ENCODE measurements at places on chromosomes 16 and 17.

- no peak for DNase-seq
These were observed 1502.9 kb downstream of the CDH11 start for GRCh38 chr16:63618896-63619485.

- no peak for DNase-seq
These were observed 7.8 kb downstream of the TEX14 start for GRCh38 chr17:58684003-58684402.

DNA sequence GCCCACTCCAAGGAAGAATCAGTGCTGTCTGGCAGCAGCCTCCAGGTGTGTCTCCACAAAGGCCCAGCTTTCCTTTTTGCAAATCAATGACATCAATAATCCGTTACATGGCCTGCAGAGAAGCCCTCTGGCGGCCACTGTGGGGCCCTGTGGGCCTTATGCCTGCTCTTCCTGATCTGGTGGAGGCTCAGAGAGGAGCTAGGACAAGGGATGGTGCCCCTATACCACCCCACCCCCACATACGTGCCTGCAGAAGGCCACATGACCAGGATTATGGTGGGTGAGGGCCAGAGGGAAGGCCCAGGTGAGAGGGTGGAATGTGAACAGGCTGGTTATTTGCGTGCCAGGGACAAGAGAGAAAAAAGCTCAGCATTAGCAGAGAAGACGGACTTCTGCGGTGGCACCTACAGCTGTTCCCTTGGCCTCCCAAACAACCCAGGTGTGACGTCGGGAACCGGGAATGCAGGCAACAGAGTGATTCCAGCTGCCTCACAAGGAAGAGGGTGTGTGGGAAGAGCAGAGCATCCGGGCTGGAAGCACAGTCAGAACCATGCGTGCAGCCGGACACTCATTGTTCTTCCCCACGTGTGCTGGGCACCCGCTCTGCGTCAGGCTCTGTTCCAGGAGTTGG, 22.5 kb downstream of the EIF4A3 start:
- DNase-seq, result no peak

DNA sequence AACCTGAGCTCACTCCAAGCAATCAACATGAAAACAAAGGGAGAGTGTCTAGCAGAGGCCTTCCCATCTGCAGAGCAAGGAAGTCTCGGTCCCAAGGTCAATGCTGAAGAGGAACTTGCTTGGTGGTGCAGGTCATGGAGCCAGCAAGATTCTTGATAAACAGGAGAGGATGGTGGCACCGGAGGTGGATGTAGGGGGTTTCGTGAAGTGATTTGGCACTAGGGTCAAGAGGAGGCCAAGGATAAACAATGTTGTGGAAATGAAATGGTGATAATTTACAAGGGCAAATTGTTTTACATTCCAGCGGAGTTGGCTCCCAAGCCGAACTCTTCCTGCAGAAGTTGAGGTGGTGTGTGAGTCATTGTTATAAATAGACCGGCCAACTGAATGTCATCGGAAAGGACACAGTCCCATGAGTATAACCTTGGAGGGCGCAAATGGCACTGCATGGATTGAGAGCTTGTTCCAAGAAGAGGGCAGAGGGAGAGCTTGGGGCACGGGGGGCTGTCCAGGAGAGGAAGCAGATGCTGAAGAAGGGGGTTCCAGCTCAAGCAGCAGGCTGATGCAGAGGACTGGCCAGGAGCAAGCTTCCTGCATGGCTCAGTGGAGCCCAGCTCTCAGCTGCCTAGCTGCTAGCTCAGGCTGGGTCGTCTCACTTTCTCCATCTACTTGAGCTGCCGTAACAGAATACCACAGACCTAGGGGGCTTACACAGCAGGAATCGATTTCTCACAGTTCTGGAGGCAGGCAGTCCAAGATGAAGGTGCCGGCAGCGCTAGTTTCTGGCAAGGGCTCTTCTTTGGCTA, 136.6 kb downstream of the COPRS start:
- DNase-seq, result no peak

GRCh38 chr17:76737082-76737675, at the start of gene SRSF2:
TSS of gene SRSF2 (minus strand) at chr17:76737331. CDS start at chr17:76737160, 171 bp downstream.
- DNase-seq, result peak; percentile 84

- no peak for DNase-seq
These were observed 245.8 kb upstream of the CDH5 start for GRCh38 chr16:66120656-66121055.

DNA sequence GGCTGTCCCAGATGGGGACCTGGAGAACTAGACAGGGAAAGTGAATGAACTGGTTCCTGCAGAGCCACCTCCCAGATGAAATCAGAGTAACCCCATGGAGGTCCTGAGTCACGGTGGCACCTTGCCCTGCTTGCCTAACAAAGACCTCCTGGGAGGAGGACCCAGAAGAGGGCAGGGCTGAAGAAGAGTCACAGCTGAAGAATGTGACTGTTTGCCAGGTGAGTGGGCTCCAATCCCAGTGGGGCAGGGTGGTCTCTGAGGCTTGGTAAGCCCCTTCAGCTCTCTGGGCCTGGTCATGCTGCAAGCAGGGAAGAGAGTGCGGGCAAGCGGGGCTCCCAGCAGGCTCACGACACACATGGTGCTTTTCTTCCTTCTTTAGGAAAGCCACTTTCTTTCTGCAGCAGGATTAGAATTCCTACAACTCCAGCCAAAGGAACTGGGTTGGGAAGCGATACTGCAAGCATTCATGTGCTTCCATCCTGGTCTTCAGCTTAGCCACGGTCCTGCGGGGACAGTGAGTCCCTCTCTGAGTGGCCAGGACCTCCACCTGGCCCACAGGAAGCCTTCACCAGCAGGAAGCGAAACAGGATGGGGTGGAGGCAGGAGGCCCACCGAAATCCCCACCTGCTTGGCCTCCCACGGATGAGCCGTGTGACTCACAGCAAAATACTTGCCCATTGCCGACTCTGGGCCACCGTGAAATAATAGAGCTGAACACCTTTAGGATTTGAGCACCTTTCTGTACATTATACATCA, 4.3 kb downstream of the C16orf74 start:
- no peak for DNase-seq

GRCh38 chr16:79767421-79768275, 167.1 kb upstream of the MAF start:
- no peak for DNase-seq

- DNase-seq, result no peak
These were observed 6.9 kb upstream of the EIF1 start for GRCh38 chr17:41681776-41682175.

- no peak for DNase-seq
These were observed 7.3 kb upstream of the CMTM3 start for GRCh38 chr16:66596986-66597848.

DNA sequence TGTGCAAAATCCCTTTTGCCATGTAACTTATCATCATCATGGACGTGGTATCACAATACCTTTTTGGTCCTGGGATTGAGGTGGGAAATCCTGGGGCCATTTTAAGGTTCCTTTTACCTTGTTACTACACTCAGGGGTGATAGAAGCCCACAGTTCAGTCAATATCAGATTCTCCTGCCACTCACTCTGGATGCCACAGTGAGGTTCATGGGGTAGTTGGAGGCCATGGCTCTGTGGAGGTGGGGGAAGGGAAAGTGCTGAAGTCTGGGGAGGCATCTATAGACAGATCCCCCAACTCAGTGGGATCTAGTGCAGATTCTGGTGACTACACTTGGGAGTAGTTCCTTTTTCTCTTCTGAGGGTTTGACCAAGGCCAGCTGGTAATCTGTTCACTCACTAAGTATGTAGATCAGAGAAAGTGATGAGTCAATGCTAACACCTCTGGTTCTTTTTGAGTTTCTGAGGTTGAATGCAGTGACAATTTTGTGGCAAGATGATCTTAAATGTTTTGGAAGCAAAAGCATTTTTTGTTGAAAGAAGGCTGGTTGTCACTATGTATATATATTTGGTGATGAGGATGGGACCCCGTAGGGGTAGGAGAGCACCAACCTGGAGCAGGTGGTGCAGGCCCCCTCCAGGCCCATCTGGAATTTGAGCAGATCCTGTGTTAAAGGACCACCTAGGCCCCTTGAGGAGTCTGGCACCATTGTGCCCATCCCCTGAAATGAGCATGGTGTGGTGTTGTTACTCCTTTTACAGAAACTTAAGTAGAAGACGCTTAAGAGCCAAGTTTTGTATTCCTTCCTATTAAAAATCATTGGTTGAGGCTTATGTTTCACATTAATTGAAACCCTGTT, 18.8 kb upstream of the IRF8 start:
- no peak for DNase-seq

- no peak for DNase-seq
These were observed 197.1 kb upstream of the PSMD7 start for GRCh38 chr16:74099530-74099929.

DNA sequence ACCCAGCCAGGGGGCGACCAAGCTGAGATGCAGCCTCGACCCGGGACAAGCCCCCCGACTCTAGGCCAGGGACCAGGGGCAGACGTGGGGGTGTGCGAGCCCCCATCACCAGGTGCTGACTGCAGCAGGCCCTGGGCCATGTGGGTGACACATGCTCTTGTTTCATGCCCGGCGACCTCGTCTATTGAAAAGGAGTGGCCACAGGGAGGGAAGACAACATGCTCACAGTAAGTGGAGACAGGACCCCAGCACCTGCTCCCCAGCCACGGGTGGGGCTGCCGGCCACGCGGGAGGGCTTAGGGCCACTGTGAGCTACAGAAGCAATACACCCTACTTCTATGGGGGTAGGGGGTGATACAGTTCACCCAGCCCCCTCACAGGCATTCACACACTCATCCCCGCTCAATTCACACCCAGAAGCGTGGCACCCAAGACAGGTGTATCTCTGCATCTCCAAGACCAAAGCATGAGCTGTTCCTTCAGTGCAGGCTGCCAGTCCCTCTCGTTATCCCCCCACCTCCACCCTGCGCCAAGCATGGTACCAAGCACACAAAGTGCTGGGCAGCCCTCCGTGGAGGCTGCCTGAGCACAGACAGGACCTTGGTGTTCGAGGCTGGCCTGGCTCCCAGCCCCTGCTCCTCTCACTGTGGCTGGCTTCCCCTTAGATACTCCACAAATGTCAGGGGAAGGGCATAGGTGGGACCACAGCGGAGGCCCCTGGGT, 13.6 kb downstream of the VASN start:
- DNase-seq, result no peak

GRCh38 chr17:6241996-6242395, 171.8 kb downstream of the WSCD1 start:
- DNase-seq, result no peak

DNA sequence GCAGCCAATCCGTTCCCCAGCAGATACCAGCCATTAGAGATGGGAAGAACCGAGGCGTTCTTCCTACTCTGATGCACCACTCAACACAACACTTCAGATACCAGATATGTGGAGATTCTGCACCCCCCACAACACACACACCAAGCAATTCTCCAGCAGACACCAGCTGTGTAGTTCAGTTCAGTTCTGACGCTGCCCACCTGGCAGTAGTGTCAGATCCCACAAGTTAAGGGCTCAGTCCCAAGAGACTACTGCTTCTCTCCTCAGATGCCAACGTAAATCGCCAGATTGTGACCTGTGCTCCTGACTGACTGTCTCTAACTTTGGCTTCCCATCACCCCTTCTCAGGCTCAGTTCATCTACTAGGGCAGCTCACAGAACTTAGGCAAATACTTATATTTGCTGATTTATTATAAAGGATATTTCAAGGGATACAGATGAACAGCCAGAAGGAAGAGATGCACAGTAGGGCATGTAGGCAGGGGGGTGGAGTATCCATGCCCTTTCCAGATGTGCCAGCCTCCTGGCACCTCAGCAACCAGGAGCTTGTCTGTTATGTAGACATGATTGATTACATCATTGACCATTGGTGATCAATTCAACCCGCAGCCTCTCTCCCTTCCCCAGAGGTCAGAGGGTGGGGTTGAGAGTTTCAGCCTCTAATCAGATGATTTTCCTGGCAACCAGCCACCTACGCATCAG, 110.6 kb downstream of the PRKCA start:
- DNase-seq, result no peak

GRCh38 chr17:229709-230394, 48.4 kb upstream of the DOC2B start:
- DNase-seq, result no peak

- DNase-seq, result no peak
These were observed 21.2 kb upstream of the HAPSTR1 start for GRCh38 chr16:9070254-9070653.

GRCh38 chr17:35252651-35253050, 9.8 kb downstream of the SLFN5 start:
- no peak for DNase-seq

GRCh38 chr17:43940630-43941029, 1.6 kb downstream of the PPY start:
- no peak for DNase-seq

DNA sequence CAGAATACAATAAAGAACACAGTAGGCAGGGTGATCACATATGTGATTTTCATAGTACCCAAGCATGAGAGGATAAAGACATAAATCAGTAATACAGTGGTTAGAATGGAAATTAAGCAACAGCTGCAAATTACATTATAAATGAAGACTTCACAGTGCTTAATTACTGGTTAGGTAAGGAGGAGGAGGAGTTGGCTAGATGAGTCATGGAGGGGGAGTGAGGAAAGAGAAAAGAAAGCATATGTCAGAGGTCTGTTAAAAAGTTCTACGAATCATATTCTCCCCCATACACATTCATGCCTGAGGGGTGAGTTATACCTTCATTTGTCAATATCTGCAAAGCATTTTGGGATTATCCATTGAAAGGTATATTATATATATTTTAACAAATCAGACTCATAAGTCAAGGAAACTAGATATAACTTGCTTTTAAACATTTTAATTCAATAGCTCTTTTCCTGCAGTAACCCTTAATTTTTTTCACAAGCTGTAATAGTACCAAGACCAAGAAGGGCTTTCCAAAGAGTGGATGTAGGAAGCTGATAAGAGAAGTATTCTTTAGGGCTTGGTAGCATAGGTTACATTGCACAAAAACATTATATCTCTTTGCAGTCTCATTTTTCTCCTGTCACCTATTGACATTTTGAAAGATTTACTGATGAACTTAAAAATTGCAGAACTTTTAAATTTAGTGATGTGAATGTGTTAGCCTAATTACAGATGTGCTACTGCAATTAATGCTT, 99.3 kb downstream of the STXBP4 start:
- DNase-seq, result no peak

DNA sequence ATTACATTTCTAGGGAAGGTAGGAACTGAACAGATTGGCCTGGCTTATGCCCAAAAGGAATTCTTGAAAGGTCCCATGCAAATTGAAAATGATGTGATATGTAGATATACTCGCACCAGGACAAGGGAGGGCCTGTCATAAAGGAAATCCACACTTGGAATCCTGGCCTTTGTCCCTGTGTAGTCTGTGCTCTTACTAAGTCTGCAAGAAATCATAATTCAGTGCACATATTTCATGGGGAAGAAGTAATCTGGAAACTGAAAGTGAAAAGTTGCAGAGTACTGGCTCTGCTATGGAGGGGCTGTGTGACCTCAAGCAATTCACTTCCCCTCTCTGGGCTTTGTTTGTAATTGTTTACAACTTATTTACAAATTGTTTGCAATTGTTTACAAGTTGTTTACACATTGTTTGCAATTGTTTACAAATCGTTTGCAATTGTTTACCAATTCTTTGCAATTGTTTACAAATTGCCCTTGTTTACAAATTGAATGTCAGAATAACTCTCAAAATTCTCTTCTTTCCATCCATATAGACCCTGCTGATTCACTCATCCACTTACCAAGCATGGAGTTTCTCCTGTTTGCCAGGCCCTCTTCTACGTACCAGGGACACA, 12.9 kb downstream of the SCNN1G start:
- no peak for DNase-seq

GRCh38 chr16:12484972-12485371, 318.7 kb downstream of the CPPED1 start:
- DNase-seq, result no peak
